ENCODE measurements at places on chromosomes 1 and 21.

- no peak for DNase-seq
These were observed 618.0 kb downstream of the NPHP4 start for GRCh38 chr1:5374192-5374591.

GRCh38 chr1:159944623-159945455 is 574 bp downstream of the IGSF9 start:
- DNase-seq: no peak

- DNase-seq: no peak
These were observed 36.9 kb upstream of the CTBS start for GRCh38 chr1:84611091-84611490.

GRCh38 chr1:77282187-77282865 is 507 bp downstream of the AK5 start:
- DNase-seq: no peak

DNA sequence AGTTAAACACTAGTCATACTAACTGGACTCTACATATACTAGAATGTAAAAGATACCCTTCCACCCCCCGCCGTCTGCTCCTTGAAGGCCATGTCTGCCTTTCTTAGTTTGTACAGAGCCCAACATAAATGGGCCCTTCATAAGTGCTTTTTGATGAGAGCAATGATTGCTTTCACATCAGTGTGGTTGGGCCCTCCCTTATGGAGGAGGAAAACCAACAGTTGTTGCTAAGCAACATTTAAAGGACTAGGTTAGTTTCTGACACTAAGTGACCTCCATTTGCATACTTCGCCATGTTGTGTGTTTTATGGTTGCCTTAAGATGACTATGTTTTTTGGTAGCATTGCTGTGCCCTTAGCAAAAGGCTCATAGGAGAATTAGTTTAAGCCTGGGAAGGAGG is 182.0 kb upstream of the SGIP1 start:
- DNase-seq: no peak

GRCh38 chr1:61812916-61813315 is 70.6 kb downstream of the PATJ start:
- DNase-seq: no peak

GRCh38 chr1:12231276-12231595 is 1.4 kb downstream of the VPS13D start:
- DNase-seq: no peak

DNA sequence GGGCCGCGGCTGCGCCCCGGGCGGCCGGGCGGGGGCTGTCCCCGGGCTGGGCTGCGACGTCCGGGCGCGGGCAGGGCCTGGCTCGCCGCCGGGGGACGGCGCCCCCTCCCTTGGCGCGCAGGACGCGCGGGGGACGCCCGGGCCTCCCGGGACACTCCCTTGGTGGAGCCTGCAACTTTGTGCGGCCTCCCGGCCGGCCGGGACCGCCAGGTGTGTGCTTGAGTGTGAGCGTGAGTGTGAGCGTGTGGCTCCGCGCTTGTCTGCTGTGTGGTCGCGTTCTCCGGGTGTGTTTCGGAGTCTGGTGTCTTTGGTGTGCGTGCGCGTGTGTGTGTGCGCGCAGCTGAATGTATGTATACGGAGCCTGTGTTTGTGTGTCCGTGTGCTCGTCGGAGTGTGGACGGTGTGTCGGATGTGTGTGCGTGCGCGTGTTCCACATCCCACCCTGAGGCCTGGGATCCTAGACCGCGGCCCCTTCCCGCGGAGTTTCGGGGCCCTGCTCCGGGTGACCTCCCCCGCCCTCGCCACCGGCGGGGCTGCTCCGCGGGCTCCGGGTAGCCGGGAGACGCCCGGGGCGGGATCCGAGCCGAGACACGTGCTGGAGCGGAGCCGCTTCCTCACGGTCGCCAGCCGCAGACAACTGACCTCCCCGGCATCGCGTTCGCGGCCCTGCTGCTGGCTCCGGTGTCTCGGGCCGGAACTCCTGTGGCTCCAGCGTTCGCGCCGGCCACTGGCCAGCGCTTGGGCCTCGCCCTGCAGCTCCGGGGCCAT is 1.7 kb downstream of the PTPRU start:
- no peak for DNase-seq

GRCh38 chr1:189496768-189497167 is 980.9 kb downstream of the BRINP3 start:
- no peak for DNase-seq

DNA sequence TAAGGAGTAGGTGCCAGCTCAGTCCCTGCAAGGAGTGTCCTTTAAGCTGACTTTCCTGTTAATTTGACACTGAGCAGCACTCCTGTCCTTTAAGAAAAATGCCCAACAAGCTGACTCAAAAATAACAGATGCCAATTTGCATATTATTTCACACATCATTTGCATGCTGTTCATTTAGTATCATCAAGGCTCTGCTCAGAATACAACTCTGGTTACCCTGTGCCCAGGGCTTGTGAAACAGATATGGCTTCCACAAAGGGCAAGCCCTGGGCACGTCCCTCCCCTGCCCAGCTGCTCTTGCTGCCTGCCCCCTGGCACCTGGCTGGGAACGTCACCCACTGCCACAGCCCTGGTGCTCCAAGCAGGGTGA is 10.3 kb downstream of the KCNN3 start:
- DNase-seq: no peak

- DNase-seq: no peak
These were observed 28.9 kb upstream of the H3-3A start for GRCh38 chr1:226033582-226033981.

DNA sequence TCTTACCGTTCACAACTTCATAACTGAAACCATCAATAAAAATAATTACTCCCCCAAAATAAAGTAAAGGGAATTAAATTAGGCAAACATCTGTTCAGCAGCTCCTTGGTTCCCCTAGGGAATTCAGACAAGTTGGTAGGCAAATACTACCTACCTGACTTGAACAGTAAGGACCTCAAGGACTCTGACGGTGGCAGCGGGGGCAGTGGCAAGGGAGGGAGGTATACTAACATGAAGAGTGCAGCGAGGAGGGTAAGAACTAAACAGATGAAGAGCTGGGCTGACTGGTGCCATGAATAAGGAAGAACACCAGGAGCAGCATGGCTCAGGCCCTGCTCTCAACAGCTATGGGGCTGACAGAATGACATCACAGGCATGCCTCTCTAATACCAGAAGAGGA is 33.1 kb downstream of the MTOR start:
- DNase-seq: no peak

GRCh38 chr21:32253215-32253641 is 25.6 kb downstream of the MIS18A start:
- DNase-seq: no peak
